Natural killer cell treated with Interleukin-12 subunit alpha and Interleukin-12 subunit beta and Interleukin-15 and Interleukin-18, amount 100 ng/mL, for 72 hours (primary cell): ENCODE measurements at places on chromosomes 1 and 21. TPM values are rescaled to one million over a fixed set of nuclear protein-coding genes. Genes with fewer than 3 reads are reported as not detected.

DNA sequence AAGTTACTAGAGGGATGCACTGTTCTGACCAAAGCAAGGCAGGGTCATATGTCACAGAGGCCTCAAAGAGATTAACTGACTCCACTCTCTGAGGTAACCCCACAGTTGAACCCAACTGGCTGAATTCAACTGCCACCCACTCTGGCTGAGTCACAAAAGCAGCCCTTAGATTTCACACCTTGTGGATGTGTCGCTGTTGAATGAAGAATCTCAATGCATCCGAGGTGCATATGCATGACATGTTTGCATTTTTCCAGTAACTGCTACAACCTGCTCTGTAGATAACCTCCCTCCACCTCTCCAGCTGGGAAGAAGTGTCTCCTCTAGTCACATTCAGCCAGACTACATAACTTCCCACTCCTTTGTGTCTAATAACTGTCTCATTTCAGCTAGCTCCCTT lies 27.9 kb upstream of the KIF21B start:
- no peak for DNase-seq
- H3K27ac ChIP-seq = no peak overlapping the region
- no peaks in the 10 kb centered on the region for H3K36me3 ChIP-seq

GRCh38 chr1:12445257-12445656 lies 172.8 kb downstream of the DHRS3 start:
- no peak for DNase-seq
- H3K4me3 ChIP-seq = no peak overlapping the region
- peaks cover 76% of the 10 kb centered on the region for H3K4me1 ChIP-seq
- peak overlapping the region; percentile 97 for H3K27ac ChIP-seq
- H3K27me3 ChIP-seq = no peaks in the 10 kb centered on the region

GRCh38 chr1:11700601-11701467 lies 9.3 kb downstream of the DRAXIN start:
- no peak overlapping the region for H3K4me3 ChIP-seq
- no peak for DNase-seq
- no peaks in the 10 kb centered on the region for H3K27me3 ChIP-seq
- no peak overlapping the region for H3K27ac ChIP-seq

CLDN19 gene
- total RNA-seq = not detected

DNA sequence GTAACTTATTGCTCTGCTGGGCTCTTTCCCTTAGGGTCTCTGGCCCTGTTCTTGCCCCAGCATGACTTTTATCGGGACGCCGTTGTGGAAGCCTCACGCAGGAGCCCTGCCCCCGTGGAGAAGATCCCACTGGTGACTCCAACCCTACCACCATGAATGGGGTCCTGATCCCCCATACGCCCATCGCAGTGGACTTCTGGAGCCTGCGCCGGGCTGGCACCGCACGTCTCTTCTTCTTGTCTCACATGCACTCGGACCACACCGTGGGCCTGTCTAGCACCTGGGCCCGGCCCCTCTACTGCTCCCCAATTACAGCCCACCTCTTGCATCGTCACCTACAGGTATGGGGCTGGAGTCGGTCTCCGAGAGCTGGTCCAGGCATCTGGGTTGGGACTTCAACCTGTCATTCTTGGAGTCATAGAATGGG lies 322 bp downstream of the DCLRE1B start:
- no peaks in the 10 kb centered on the region for H3K27me3 ChIP-seq
- H3K4me1 ChIP-seq = peaks cover 37% of the 10 kb centered on the region
- no peak for DNase-seq
- H3K36me3 ChIP-seq = peaks cover 22% of the 10 kb centered on the region
- peak overlapping the region; percentile 95 for H3K27ac ChIP-seq

- H3K27ac ChIP-seq = no peak overlapping the region
- H3K27me3 ChIP-seq = no peaks in the 10 kb centered on the region
- peaks cover 3% of the 10 kb centered on the region for H3K4me1 ChIP-seq
- H3K36me3 ChIP-seq = no peaks in the 10 kb centered on the region
- H3K4me3 ChIP-seq = no peak overlapping the region
Measured at GRCh38 chr1:225824533-225824941, 14.6 kb downstream of the EPHX1 start.

GRCh38 chr1:2320006-2320405 lies 71.3 kb downstream of the MORN1 start:
- H3K27ac ChIP-seq = no peak overlapping the region
- no peaks in the 10 kb centered on the region for H3K4me1 ChIP-seq
- H3K4me3 ChIP-seq = no peak overlapping the region

C1orf226 gene
- not detected for total RNA-seq

- no peak overlapping the region for H3K27ac ChIP-seq
- no peak for DNase-seq
- H3K4me1 ChIP-seq = peaks cover 7% of the 10 kb centered on the region
- no peaks in the 10 kb centered on the region for H3K36me3 ChIP-seq
Measured at GRCh38 chr1:213621077-213621476, 366.7 kb upstream of the PROX1 start.
